ENCODE measurements at places on chromosomes 5 and 9.
A peak's percentile ranks its signal among the peaks of the same experiment; 100 is the strongest.

- no peak for DNase-seq
Observed at GRCh38 chr5:177310757-177311391, 824 bp downstream of the MXD3 start.

- DNase-seq, result peak; percentile 31
Observed at GRCh38 chr9:15606643-15607472, 54.0 kb downstream of the CCDC171 start.

- DNase-seq, result no peak
Observed at GRCh38 chr9:124786881-124787573, 10.1 kb downstream of the OLFML2A start.

DNA sequence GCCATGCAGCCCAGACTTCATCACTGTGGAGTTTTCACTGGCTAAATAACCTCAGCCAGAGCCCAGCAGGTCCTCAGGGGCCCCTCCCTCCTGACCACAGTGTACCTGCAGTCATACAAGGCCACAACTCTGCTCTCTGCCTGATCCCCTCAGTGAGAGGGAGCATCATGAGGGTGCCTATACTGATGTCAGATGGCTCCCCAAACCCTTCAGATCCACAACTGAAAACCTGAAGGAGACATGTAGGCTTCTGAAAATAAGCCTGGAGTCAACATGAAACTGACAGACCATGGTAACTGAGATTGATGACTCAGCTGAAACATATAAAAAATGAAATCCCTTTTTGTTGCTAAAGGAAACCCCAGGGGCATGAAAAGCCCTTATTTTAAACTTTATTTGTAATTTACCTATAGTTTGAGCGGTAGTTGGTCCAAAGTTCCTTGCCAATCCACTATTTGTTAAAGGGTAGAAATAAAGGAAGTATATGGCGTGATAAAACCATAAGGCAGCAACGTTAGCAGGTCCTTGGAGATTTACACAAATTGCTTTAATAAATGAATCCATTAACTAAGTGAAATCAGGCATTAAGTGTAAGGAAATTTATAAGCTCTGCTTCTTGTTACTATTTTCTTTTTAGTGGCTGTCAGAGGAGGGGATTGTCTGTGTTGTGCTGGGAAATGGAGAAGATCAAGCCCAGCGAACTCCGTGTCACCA is 68.3 kb downstream of the FGF1 start:
- no peak for DNase-seq

GRCh38 chr5:149804478-149805450 is 74.7 kb downstream of the PPARGC1B start:
- DNase-seq, result no peak

GRCh38 chr9:96758845-96759673 is 18.8 kb downstream of the ZNF510 start:
- DNase-seq, result no peak

DNA sequence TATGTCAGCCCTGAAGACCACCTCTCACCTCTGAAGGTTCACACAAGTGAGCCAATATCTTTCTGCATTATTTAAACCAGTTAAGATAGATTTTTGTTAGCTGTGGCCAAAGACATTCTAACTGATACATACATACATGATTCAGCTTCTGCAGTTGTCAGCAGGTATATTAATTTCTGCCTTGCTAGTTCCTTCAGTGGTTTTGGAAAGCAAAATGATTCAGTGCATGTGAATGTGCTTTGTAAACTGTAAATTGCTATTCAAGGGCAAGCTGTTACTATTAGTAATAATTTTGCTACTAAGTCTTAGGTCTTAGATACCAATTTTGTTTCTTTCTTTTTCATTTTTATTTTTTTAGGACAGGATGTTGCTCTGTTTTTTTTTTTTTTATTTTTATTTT is 89.2 kb upstream of the ERBIN start:
- peak; percentile 35 for DNase-seq

GRCh38 chr5:119743927-119744326 is 114.6 kb downstream of the FAM170A start:
- no peak for DNase-seq

DNA sequence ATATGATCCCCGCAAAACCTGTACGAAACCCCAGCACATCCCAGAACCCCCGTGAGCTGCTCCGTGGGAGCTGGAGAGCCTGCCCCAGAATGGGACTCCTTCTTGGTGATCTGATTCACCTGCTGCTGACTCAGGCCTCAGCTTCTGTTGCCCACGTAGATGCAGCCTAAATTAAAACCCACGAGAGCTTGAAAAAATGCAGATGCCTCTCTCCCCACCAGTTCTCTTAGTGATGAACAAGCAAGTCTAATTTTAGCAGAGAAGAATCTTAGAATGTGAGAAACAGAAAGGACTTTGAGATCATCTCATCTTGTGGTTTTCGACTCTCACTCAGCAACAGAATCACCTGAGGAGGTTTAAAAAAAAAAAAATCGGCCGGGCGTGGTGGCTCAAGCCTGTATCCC is 57.6 kb downstream of the TMOD1 start:
- no peak for DNase-seq
